ENCODE measurements at places on chromosomes 4 and X. TPM values are rescaled to one million over a fixed set of nuclear protein-coding genes. Genes with fewer than 3 reads are reported as not detected.

DNA sequence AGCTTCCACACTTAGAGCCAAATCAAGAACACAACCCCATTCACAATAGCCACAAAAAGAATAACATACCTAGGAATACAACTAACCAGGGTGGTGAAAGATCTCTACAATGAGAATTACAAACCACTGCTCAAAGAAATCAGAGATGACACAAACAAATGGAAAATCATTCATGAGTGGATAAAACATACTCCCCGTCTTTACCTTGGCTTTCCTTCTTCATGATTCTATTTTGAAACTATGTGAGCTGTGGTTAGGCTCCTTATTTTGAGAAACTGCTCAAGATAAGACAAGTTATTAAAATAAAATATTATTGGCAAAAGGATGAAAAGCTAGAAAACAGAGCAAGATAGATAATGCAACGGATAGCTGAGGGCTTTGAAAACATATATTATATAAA is 598.1 kb upstream of the FAT1 start:
- peaks cover 9% of the 10 kb centered on the region for H3K4me1 ChIP-seq
- DNase-seq = no peak
- H3K36me3 ChIP-seq = peaks cover 4% of the 10 kb centered on the region
- peak overlapping the region; percentile 36 for H3K27ac ChIP-seq
- no peaks in the 10 kb centered on the region for H3K27me3 ChIP-seq

DNA sequence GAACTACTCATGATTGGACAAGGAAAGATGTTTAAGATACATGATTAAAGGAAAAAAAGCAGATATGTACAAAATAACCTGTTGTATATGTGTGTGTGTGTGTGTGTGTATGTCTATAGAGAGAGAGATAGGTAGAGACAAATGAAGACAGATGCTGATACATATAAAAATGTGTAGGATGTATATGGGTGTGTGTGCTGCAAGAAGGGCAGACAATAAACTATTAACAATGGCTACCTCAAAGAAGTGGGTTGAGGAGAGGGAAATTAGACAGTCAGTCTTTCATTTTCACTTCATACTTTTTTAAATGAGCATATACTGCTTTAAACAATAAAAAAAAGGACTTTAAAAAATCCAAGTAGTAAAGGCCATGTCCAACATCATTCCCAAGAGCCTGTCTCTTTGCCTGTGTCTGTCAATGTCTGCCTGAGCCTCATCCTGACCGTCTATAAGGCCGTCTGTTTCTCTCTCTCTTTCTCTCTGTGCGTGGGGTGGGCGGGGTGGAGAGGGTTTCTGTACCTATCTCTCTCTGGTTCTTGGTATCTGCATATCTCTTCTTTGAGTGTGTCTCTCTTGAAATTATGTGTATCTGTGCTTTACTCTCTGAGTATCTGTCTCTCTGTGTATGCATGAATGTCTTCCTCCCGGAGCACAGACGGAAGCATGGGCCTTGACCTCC is 62.8 kb downstream of the LRBA start:
- H3K4me3 ChIP-seq = no peak overlapping the region
- H3K27ac ChIP-seq = no peak overlapping the region
- DNase-seq = no peak
- H3K36me3 ChIP-seq = peaks cover 3% of the 10 kb centered on the region
- H3K27me3 ChIP-seq = no peaks in the 10 kb centered on the region
- peaks cover 6% of the 10 kb centered on the region for H3K4me1 ChIP-seq

- H3K36me3 ChIP-seq = peaks cover 3% of the 10 kb centered on the region
- no peak for DNase-seq
- peaks cover 22% of the 10 kb centered on the region for H3K4me1 ChIP-seq
- H3K4me3 ChIP-seq = no peak overlapping the region
- no peak overlapping the region for H3K27ac ChIP-seq
Observed at GRCh38 chrX:9867226-9867625, 81.0 kb downstream of the SHROOM2 start.

DNA sequence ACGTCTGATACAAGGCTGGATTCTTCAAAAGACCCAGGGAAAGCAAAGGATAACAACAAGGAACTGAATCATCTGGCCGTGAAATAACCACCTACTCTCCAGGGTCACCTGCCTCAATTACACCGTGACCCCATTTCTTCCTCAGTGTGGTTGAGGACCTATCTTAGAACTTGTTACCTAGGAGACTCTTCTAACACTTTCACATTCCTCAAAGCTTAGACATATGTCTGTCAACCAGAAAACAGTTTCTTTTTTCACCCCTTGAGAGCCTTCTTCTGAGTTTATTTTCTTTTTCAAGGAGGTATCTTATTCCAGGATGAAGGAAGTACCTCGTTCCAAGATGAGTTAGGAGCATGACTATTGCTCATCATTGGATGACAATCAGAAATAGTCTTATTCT is 337.8 kb downstream of the ARHGAP24 start:
- DNase-seq = no peak
- peaks cover 23% of the 10 kb centered on the region for H3K4me1 ChIP-seq
- no peaks in the 10 kb centered on the region for H3K27me3 ChIP-seq

- DNase-seq = no peak
Observed at GRCh38 chr4:29142708-29143107, 1577.5 kb upstream of the PCDH7 start.

The VAMP7 gene
- total RNA-seq = 35.7 TPM

The MAGEA8 gene
- not detected for total RNA-seq

The SPIN2A gene
- 2.5 TPM for total RNA-seq

Data from osteocyte (in vitro differentiated cells).